GM23338 (cell line): ENCODE measurements at places on chromosomes 12 and 14. TPM values are rescaled to one million over a fixed set of nuclear protein-coding genes. Genes with fewer than 3 reads are reported as not detected.

DNA sequence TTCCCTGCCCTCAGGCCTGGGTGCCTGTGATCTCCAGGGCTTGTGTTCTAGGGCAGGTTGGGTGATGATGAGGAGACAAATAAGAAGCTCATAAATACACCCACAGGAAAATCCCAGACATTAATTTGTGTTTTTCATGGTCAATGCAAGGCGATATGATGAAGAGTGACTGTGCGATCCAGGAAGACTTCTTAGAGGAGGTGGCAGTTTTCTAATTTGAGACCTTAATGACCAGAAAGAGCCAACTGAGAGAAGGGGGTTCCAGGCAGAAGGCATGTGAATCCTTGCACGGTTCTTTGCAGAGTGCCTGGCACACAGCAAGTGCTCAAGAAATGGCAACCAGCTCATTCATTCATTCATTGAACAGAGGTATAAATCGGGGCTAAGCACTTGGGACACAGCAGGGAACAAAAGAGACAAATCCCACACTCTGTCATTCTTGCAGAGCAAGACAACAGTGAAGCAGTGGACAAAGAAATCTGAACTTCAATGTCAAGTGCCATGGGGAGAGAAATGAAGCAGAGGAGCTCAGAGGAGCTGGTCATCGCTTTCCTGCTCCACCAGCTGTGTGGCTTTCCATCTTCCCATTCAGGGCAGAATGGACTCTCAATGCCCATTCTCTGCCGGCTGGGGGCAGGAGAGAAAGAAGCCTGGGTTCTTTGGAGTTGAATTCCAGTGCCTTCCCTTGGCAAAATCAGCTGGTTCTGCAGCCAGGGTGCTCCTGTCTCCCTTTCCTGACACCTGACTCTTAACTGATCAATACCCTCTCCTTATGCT is 128.3 kb downstream of the AACS start:
- peaks cover 66% of the 10 kb centered on the region for H3K4me1 ChIP-seq
- H3K27me3 ChIP-seq = 0 out of 2 replicates have a peak, but pooled peaks cover 11% of the 10 kb centered on the region
- no peak overlapping the region for H3K27ac ChIP-seq
- peak overlapping the region; percentile 35 for H3K4me3 ChIP-seq
- H3K36me3 ChIP-seq = no peaks in the 10 kb centered on the region; the same call in 1 of the 2 replicates
- no peak for DNase-seq

- no peaks in the 10 kb centered on the region for H3K27me3 ChIP-seq
- H3K4me1 ChIP-seq = peaks cover 42% of the 10 kb centered on the region
- no peaks in the 10 kb centered on the region for H3K36me3 ChIP-seq
- no peak overlapping the region for H3K27ac ChIP-seq
- H3K4me3 ChIP-seq = no peak overlapping the region
- DNase-seq = no peak
Measured at GRCh38 chr14:97705976-97706375, 908.8 kb downstream of the VRK1 start.

DNA sequence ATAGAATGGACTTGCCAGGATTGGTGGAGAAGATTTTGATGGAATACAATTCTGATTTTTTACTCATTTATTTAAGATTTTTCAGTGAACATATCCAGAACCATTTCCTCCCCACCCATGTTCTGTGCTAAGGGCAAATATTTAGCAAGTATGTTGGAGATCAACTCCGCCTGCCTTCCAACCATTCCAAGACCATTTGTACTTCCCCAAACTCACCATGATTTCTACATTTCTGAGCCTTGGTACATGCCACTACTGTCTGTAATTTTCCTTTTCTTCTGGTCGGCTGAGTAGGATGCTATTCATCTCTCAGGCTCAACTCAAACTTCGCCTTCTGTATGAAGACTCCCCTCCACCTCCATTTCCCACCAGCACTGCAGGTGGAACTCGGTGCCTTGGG is 150.6 kb downstream of the NTF3 start:
- H3K4me1 ChIP-seq = peaks cover 11% of the 10 kb centered on the region; the same call in 1 of the 2 replicates
- DNase-seq = no peak
- no peaks in the 10 kb centered on the region for H3K27me3 ChIP-seq
- H3K36me3 ChIP-seq = no peaks in the 10 kb centered on the region
- no peak overlapping the region for H3K27ac ChIP-seq

HOXC12 gene
- not detected in 2 replicates for total RNA-seq

- H3K4me3 ChIP-seq = no peak overlapping the region
- peaks cover 27% of the 10 kb centered on the region for H3K4me1 ChIP-seq
- DNase-seq = no peak
- H3K27me3 ChIP-seq = peaks cover 87% of the 10 kb centered on the region
- no peak overlapping the region for H3K27ac ChIP-seq
Measured at GRCh38 chr14:76135722-76136121, 16.0 kb upstream of the GPATCH2L start.

GRCh38 chr14:59182641-59183040 is 5.8 kb upstream of the DAAM1 start:
- H3K36me3 ChIP-seq = no peaks in the 10 kb centered on the region
- no peak overlapping the region for H3K4me3 ChIP-seq
- H3K27ac ChIP-seq = no peak overlapping the region
- peaks cover 6% of the 10 kb centered on the region; the same call in 1 of the 2 replicates for H3K4me1 ChIP-seq
- DNase-seq = no peak

DNA sequence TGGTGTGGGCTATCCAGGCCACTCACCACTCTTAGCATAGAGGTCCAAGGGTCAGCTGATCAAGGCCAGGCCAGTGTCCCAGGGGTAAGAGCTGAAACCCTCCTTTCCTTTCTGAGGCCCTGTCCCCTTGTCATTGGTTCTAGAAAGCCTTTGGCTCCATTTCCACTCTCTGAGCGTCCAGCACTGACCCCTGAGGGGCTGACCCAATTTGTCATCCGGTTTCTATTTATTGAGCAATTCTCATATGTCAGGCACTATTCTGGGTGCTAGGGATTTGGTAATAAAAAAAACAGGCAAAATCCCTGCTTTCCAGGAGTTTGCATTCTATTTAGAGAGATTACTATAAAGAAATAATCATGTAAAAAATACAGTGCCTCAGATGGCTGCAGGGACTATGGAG is 3.4 kb downstream of the KRT77 start:
- H3K4me1 ChIP-seq = peaks cover 7% of the 10 kb centered on the region; the same call in 1 of the 2 replicates
- no peak overlapping the region for H3K4me3 ChIP-seq
- H3K27me3 ChIP-seq = no peaks in the 10 kb centered on the region

- no peak for DNase-seq
- H3K4me1 ChIP-seq = peaks cover 2% of the 10 kb centered on the region; the same call in 1 of the 2 replicates
- H3K4me3 ChIP-seq = no peak overlapping the region
- H3K27ac ChIP-seq = no peak overlapping the region
- peaks cover 10% of the 10 kb centered on the region; the same call in 1 of the 2 replicates for H3K36me3 ChIP-seq
- no peaks in the 10 kb centered on the region for H3K27me3 ChIP-seq
Measured at GRCh38 chr12:50013361-50014147, 11.7 kb downstream of the RACGAP1 start.

- H3K27ac ChIP-seq = no peak overlapping the region
- no peaks in the 10 kb centered on the region for H3K27me3 ChIP-seq
- no peak for DNase-seq
- no peak overlapping the region for H3K4me3 ChIP-seq
- H3K36me3 ChIP-seq = no peaks in the 10 kb centered on the region
Measured at GRCh38 chr14:84543859-84544258, 986.1 kb upstream of the FLRT2 start.

MORN3 gene
- total RNA-seq = 0.14 and 0.47 TPM in 2 replicates

GYS2 gene
- not detected in 2 replicates for total RNA-seq

FOXJ2 gene
- total RNA-seq = 7.8 and 10.4 TPM in 2 replicates

- peak within 1 kb of the TSS; percentile 85 for H3K4me3 ChIP-seq
- no peak for DNase-seq
- H3K4me1 ChIP-seq = peaks cover 70% of the 10 kb centered on the region
- peaks cover 60% of the 10 kb centered on the region for H3K27me3 ChIP-seq
Measured at GRCh38 chr12:16606117-16606200, at the start of gene LMO3. Gene LMO3, minus strand, starts transcription at chr12:16606162. Its CDS starts 5,302 bp downstream, at chr12:16600860.

CLEC1B gene
- total RNA-seq = not detected in 2 replicates

DNA sequence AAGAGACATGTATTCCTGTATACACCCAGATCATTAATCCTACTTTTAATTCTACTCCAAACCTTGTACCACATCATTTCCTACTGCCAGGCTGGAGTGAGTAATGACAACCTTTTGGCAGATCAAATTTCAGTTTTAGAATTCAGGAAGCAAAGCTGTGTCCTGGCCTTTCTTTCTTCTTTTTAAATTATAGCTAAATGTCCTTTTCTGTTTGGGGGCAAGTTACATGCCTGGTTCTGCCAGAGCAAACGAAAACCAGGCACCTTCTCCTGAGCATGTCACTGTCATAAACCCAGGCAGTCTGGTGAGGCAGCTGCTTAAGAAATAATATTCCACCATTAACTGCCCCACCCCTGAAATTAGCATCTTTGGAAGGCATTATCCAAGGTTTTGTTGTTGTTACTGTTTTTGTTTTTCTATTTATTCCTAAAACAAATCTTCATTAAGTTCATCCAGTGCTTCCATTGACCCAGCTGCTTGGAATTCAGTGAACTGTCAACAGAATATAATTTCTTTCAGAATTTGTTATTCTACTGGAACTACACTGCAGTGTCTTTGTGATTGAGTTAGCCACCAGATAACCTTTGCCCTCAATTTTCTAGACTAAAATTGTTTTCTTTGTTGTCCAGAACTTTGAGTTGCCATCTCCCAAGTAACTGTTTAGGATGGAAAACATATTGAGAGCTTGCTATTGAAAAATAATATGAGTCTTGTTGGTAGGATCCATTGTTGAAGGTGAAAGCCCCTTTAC is 33.2 kb downstream of the SAMD4A start:
- peaks cover 4% of the 10 kb centered on the region; the same call in 1 of the 2 replicates for H3K4me1 ChIP-seq
- no peaks in the 10 kb centered on the region for H3K27me3 ChIP-seq
- no peak for DNase-seq
- no peak overlapping the region for H3K4me3 ChIP-seq

ARHGAP9 gene
- 4.6 and 7.1 TPM in 2 replicates for total RNA-seq

RIMBP2 gene
- 0.31 TPM in 1 of 2 replicates, not detected in the other for total RNA-seq

GRCh38 chr14:77339407-77339806 is 18.6 kb downstream of the GSTZ1 start:
- H3K27ac ChIP-seq = peak overlapping the region; percentile 68; the same call in 1 of the 2 replicates
- H3K36me3 ChIP-seq = no peaks in the 10 kb centered on the region
- H3K4me3 ChIP-seq = no peak overlapping the region

GRCh38 chr12:27333403-27334009 is 870 bp downstream of the BMAL2 start:
- H3K4me1 ChIP-seq = peaks cover 29% of the 10 kb centered on the region
- H3K27ac ChIP-seq = no peak overlapping the region
- H3K27me3 ChIP-seq = peaks cover 38% of the 10 kb centered on the region
- peak; percentile 49 for DNase-seq

RNF41 gene
- total RNA-seq = 68.2 and 77.1 TPM in 2 replicates

GRCh38 chr12:3630621-3631271 is 122.2 kb downstream of the CRACR2A start:
- no peaks in the 10 kb centered on the region for H3K4me1 ChIP-seq
- H3K27me3 ChIP-seq = no peaks in the 10 kb centered on the region
- H3K36me3 ChIP-seq = no peaks in the 10 kb centered on the region
- no peak overlapping the region for H3K4me3 ChIP-seq

- H3K27ac ChIP-seq = no peak overlapping the region
- no peak for DNase-seq
- H3K27me3 ChIP-seq = no peaks in the 10 kb centered on the region
- H3K36me3 ChIP-seq = no peaks in the 10 kb centered on the region; the same call in 1 of the 2 replicates
- H3K4me3 ChIP-seq = no peak overlapping the region
- no peaks in the 10 kb centered on the region for H3K4me1 ChIP-seq
Measured at GRCh38 chr12:40584763-40585162, 107.5 kb upstream of the CNTN1 start.

LRP6 gene
- 61.7 and 73.8 TPM in 2 replicates for total RNA-seq

- H3K4me1 ChIP-seq = no peaks in the 10 kb centered on the region
- H3K27ac ChIP-seq = no peak overlapping the region
- H3K4me3 ChIP-seq = no peak overlapping the region
Measured at GRCh38 chr14:28983279-28983678, 216.7 kb downstream of the FOXG1 start.

NGB gene
- 0.27 and 1.0 TPM in 2 replicates for total RNA-seq

- H3K4me3 ChIP-seq = no peak overlapping the region
- H3K27ac ChIP-seq = no peak overlapping the region
- no peak for DNase-seq
- no peaks in the 10 kb centered on the region for H3K36me3 ChIP-seq
- no peaks in the 10 kb centered on the region for H3K27me3 ChIP-seq
- H3K4me1 ChIP-seq = no peaks in the 10 kb centered on the region
Measured at GRCh38 chr14:60061371-60061770, 30.4 kb upstream of the PCNX4 start.

- no peak overlapping the region for H3K27ac ChIP-seq
- no peak for DNase-seq
- no peaks in the 10 kb centered on the region for H3K27me3 ChIP-seq
- no peaks in the 10 kb centered on the region for H3K36me3 ChIP-seq
Measured at GRCh38 chr12:28257411-28257810, 67.2 kb downstream of the CCDC91 start.

GRCh38 chr14:27050208-27050607 is 452.4 kb upstream of the NOVA1 start:
- no peaks in the 10 kb centered on the region for H3K36me3 ChIP-seq
- no peaks in the 10 kb centered on the region for H3K4me1 ChIP-seq
- no peaks in the 10 kb centered on the region for H3K27me3 ChIP-seq
- no peak overlapping the region for H3K4me3 ChIP-seq
- DNase-seq = no peak

ANKRD9 gene
- total RNA-seq = 73.0 and 95.9 TPM in 2 replicates

DNA sequence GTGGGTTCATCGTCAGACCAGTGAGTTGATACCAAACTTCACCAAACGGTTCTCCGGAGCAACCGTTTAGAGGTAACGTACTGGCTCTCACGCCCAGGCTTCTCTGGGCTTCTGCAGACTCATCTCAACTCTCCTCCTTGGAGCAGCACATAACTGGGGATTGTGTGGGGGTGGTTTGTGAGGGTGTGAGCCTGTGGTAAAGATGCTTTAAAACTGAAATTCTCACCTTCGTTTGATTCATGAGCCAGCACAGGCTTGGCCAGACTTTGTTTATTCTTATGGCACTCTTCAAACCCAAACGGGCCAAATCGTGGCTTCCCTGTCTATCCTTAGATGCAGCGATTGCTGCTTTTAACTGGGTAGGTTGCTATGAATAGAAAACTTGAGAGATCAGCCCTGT is 121.3 kb downstream of the SAMD4A start:
- H3K36me3 ChIP-seq = no peaks in the 10 kb centered on the region

GRCh38 chr14:66649498-66649897 is 141.6 kb downstream of the GPHN start:
- H3K36me3 ChIP-seq = no peaks in the 10 kb centered on the region
- H3K27me3 ChIP-seq = no peaks in the 10 kb centered on the region
- no peak overlapping the region for H3K27ac ChIP-seq
- no peak overlapping the region for H3K4me3 ChIP-seq
- DNase-seq = no peak

- no peak overlapping the region for H3K4me3 ChIP-seq
- no peaks in the 10 kb centered on the region for H3K27me3 ChIP-seq
- no peaks in the 10 kb centered on the region for H3K36me3 ChIP-seq
- no peak for DNase-seq
- H3K27ac ChIP-seq = no peak overlapping the region
- H3K4me1 ChIP-seq = no peaks in the 10 kb centered on the region
Measured at GRCh38 chr12:72365151-72365550, 93.0 kb downstream of the TRHDE start.

DNA sequence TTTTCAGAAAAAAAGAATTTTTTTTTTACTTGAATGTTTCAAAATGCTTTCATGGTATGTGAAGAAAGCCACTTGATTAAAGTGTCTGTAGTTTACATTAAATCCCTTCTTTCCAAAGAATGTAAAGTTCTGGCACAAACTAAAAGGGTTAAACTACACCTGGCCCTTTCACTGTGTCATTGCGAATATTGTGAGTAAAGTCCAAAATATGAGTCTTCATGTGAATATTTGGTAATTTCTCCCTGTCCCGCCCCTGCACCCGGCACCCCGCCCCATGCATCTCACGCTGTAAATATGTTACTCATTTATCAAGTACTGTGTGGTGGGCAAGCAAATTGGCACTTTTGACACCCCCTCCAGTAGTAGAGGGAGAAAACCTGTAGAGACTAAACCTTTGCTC is 274.7 kb downstream of the TTC6 start:
- no peak overlapping the region for H3K4me3 ChIP-seq
- no peak overlapping the region for H3K27ac ChIP-seq
- no peaks in the 10 kb centered on the region for H3K27me3 ChIP-seq
- no peaks in the 10 kb centered on the region for H3K36me3 ChIP-seq

RND1 gene
- 7.4 and 10.4 TPM in 2 replicates for total RNA-seq

DLK1 gene
- 0.54 and 1.1 TPM in 2 replicates for total RNA-seq
